ENCODE measurements at places on chromosomes 4 and X. TPM values are rescaled to one million over a fixed set of nuclear protein-coding genes. Genes with fewer than 3 reads are reported as not detected.

DNA sequence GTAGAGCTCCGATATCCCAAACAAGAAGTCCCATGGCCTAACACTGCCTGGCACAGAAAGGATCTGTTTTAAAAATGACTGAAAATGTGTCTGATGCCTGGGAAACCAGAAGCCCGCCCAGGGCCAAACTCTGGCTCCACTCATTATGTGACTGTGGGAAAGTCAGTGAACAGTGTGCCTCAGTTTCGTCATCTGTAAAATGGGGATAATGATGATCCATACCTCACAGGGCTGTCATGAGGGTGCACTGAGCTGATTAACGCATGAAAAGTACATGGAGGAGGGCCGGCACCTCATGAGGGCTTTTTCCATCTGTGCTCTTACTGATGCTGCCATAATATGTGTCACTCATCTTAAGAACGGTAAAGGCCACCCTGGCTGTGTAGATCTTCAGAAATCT, 5.1 kb downstream of the SLC2A9 start:
- no peak for DNase-seq

- DNase-seq, result peak; percentile 13
Observed at GRCh38 chrX:24371391-24371972, 11.0 kb downstream of the SUPT20HL1 start.

GLRB gene
- polyA plus RNA-seq, result 0.41 TPM

ALAS2 gene
- polyA plus RNA-seq, result not detected

Measured in foreskin keratinocyte (primary cell).